ENCODE measurements at places on chromosomes 7 and 10.

GRCh38 chr10:15169555-15170401 lies 1.3 kb upstream of the NMT2 start:
- DNase-seq: no peak

GRCh38 chr10:9076066-9076465 lies 1021.6 kb downstream of the GATA3 start:
- no peak for DNase-seq

- no peak for DNase-seq
Observed at GRCh38 chr10:11358923-11359575, 252.4 kb downstream of the USP6NL start.

GRCh38 chr10:101047961-101048892 lies 13.6 kb upstream of the KAZALD1 start:
- no peak for DNase-seq

DNA sequence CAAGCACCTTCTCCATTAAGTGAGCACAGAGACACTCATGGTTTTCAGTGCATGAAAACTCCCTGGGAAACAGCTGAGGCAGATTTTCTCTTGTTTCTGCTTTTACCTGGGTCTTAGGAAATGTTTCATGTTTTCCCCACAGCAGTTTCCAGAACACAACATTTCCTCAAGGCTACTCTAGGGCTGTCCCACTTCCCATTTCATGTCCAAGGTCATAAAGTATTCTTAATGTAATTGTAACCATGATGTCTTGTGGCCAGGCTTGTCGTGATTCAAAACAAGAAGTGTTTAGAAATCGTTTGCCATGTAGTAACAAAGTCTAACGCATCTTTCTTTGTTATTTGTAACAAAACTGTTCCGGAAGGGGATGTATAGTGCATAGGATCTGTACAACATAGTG lies 83.8 kb upstream of the NRP1 start:
- DNase-seq: no peak

Measured in stimulated activated CD4-positive, alpha-beta T cell treated with anti-CD3 and anti-CD28 coated beads, Interleukin-4, amount 100 ng/mL, for 4 hours (primary cell).